T-helper 1 cell (primary cell): ENCODE measurements at places on chromosomes 5 and 9.

GRCh38 chr5:164651546-164652275, 1146.3 kb downstream of the MAT2B start:
- no peak for DNase-seq

- no peak for DNase-seq
These were observed 159.9 kb downstream of the LURAP1L start for GRCh38 chr9:12934545-12935272.

GRCh38 chr5:133347039-133347438, 265.3 kb downstream of the FSTL4 start:
- no peak for DNase-seq

GRCh38 chr5:73655521-73656160, 29.6 kb downstream of the ARHGEF28 start:
- no peak for DNase-seq

DNA sequence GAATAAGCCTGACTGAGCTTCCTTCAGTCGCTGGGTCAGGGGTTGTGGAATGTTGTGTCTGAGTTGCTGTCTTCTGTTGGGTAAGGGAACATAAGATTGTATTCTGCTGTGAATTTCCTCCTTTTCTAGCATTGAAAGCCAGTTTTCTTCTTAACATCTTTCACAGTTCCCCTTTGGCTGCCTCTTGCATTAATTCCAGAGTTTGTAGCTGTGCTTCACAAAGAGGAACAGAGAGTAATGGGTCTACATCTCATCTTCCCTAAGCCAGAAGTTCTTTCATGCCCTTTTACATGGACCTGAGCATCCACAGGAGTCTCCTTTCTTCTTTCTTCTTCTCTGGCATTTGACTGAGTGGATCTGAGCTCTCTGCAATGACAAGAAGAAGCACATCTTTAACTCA, 686.8 kb downstream of the KCTD16 start:
- DNase-seq: no peak

GRCh38 chr5:180825768-180826525, 23.3 kb upstream of the MGAT1 start:
- DNase-seq: no peak

- peak; percentile 57 for DNase-seq
These were observed 25.0 kb upstream of the TDRD7 start for GRCh38 chr9:97386733-97387503.

DNA sequence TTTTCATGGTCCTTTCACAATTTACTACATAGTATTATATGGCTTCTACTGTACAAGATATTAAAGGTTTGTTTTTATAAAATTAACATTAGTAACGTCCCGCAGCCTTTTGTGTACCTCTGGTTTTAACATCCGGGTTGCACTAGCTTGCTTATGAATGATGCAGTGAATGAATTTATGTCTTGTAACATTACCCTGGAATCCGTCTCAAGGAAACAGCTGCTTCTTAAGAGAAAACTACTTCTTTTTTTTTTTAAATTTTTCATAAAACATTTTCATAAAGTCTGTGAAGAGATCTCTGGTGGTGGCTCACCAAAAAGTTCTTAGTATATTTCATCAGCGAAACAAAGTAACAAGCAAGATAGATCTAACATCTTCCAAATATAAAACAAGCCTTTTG, 23.6 kb downstream of the MARCHF3 start:
- no peak for DNase-seq

- no peak for DNase-seq
These were observed 473.8 kb upstream of the PTPRD start for GRCh38 chr9:11086561-11086960.

GRCh38 chr9:131727795-131728545, 11.9 kb downstream of the RAPGEF1 start:
- DNase-seq: no peak

DNA sequence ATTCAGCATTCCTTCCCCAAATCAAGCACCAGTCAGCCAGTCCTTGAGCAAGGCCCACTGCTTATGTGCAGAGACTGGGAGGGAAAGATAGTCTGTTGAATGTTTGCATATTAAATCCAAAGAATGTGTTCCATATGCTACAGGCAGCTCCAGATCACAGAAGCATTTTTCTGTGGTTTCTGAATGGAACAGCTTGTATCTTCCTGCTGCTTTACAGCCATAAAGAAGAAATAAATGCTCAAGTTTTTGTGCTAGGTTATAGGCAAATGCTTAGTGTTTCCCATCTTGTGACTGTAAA, 310.3 kb downstream of the TRIM36 start:
- DNase-seq: no peak

DNA sequence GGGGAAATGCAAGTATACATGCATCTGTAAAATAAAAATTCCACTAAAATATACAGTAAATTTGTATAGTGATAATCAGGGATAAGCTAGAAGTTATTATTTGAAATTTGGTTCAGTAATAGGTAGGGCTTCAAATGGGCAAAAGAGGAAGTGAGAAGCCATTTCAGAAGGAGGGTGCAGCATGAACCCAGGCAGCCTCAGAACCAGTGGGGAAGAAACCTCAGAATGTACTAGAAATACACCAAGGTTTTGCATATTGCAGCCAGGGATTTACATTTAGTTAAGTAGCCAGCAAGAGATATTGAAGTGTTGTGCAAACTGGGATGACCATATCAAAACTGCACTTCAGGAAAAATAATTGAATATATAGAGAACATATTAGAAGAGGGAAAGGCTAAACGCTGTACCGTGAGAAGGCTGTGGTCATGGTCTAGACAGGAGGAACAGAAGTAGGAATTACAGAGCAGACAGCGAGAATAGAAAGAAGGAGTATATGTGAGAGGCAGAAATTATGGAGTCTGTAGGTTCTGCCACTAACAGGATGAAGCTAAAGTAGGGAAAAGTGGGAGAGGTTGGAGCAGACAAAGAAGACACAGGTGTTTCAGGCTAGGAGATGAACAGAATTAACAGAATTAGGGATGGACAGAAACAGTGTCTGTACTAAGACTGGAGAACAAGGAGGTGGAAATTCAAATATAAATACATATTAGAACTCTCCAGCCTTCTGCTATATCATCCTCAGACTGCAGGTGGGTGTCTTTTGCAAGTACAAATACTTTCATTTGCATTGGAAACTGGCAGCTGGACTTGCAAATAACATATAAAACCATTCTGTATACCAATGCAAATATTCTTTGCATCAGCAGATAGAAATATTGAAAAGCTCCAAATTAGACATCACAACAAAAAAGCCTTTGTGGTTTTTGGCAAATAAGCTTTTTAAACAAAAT, 335.6 kb downstream of the ZNF608 start:
- no peak for DNase-seq

DNA sequence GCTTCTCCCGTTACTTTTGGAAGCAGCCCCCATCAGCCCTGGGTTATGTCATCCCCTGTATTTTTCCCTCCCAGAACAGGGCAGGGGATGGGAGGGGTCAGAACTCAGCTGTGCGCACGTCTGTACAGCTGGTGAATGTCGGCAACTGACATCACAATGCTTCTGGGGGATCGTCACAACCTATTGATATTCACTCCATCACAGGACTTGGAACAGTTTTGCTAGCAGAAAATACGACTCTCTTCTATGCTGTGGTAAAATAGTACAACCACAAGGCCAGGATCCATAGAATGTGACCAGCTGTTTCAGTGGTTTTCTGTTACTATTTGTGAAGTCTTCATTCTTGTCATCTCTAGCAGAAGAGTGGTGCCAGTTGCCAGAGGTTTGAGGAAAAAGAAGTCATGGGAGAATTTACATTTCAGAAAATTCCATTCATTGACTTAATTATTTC, 77.1 kb upstream of the KLF4 start:
- DNase-seq: no peak

DNA sequence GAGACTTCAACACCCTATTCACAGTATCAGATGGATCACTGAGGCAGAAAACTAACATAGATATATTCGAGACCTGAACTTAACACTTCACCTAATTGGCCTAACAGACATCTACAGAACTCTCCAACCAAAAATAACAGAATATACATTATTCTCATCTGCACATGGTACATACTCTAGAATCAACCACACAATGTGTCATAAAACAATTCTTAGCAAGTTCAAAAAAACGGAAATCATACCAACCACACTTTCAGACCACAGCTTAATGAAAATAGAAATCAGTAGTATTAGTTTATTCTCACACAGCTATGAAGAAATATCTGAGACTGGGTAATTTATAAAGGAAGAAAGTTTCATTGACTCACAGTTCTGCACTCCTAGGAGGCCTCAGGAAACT, 387.9 kb downstream of the DEPDC1B start:
- no peak for DNase-seq

- no peak for DNase-seq
These were observed 13.7 kb downstream of the DAB2 start for GRCh38 chr5:39411061-39411460.

DNA sequence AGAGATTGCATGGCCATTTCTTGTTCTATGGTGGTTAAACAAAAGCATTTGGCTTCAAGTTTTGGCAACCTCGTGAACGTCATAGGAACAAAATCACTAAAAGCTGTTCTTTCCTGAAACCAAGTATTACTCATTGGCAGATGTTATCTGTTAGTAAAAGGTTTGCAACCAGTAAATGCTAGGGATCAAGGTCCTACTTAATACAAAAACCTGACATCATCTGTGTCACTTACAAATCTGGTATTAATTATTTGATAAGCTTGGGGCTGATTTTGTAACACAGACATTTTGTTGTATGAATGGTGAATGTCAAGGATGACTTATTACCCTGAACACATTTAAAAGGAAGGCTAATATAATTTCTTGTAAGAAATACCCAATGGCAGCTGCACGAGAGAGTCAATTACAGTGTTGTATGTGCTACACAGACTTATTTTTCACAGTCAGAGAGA, 486.4 kb upstream of the ZNF608 start:
- no peak for DNase-seq

- DNase-seq: no peak
These were observed 448 bp upstream of the GPRIN1 start for GRCh38 chr5:176610435-176610773.

GRCh38 chr5:150243590-150243989, 46.0 kb downstream of the CAMK2A start:
- no peak for DNase-seq

DNA sequence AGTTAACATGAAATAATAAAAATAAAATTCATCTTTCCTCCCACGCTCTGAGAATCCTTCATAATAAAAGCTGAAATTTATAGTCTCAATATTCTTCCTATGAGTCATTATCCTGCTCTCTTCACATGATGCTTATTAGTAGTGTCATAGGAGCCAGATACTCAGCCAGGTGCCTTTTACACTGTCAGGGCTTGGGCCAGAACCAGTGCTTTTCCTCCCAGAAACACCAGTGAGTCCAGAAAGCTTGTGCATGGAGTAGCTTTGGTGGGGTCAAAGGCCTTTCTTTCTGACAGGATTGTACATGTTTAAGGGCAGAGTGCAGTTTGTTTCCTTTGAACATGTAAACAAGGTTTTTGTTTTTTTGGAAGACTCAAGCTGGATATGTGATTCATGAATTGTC, 6.8 kb downstream of the LSM11 start:
- DNase-seq: no peak

GRCh38 chr9:93295031-93295430, 111.1 kb downstream of the WNK2 start:
- DNase-seq: no peak

DNA sequence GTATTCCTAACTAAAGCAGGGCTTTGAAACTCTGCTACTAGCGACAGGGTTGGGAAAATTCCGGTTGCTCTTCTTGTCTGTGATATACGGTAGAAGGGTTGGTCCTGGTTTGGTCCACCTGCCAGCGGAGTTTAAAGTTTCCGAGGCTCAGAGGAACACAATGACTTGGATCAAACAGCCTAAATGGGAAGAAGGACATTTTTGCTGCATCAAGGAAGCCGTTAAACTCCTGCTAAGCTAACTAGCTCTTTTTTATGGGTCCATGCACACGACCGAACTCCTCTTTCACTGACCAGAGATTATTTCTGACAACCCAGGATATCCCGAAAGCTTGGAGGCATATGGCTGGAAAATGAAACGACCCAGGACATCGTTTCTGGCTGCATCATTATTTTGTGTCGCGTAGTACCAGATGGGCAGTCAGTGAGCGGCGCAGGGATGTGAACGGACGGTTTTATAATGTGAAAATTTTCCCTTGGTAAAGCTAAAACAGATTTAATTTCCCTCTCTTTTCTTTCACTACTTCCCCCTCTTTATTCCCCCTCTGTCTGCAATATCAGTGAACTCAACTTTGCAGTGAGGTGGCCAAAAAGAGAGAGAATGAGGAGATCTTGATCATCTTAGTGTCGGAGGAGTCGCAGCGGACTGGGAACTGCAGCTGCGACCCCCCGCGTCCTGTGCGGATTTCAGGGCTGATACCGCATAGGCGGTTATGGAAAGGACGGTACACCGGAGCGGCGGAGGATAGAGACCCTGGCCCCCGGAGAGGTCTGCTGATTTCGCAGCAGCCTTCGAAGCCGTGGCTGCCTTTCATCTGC, at the start of gene LURAP1L:
TSS of gene LURAP1L (plus strand) at position 160 of the 818 bp plus-strand sequence. CDS start 696 bp downstream, outside the sequence.
- DNase-seq: no peak

- peak; percentile 77 for DNase-seq
These were observed 16.8 kb upstream of the NSD1 start for GRCh38 chr5:177116631-177117373.

DNA sequence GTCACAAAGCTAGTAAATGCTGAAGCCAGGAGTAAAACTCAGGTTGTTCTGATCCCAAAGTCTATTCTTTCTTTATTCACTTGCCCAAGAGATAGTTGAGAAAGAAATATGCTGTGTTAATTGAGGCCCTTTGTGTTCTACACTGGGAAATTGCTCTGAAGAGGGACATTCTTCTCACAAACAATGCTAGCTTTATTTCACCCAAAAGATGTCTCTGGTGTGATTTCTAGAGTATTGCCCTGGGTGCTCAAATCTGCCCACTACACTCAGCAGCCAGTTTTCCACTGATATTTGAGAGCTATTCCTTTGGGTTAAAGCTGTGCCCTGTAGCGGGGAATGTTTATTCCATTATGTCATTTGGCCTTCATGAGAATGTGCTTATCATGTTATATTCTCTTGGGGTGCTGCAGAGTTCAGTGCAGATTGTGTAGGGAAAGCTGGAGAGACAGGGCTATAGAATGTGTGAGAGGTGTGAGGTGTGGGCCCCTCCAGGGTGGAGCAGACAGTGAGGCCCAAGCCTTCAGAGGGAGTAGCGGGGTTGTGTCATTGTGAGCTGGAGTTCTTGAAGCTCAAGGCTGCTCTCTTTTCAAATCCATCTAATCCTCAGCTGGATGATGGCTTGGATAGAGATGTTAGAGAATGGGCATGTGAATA, 21.0 kb upstream of the C5orf63 start:
- no peak for DNase-seq

DNA sequence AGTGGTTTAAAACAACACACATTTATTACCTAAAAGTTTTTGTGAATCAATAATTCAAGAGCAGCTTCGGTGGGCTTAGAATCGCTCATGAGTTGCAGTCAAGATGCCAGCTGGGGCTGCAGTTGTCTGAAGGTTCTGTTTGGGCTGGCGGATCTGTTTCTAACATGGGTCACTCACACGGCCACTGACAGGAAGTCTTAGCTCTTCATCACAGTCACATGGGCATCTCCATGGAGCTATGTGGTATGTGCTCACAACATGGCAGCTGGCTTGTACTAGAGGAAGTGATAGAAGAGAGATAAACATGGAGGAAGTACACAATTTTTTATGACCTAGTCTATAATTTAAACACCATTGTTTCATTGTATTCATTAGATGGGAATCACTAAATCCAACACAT, 11.2 kb downstream of the KLHL9 start:
- no peak for DNase-seq

GRCh38 chr5:160229190-160229742, at the start of gene FABP6:
TSS of gene FABP6 (plus strand) at chr5:160229506. CDS start at chr5:160229558, 52 bp downstream.
- no peak for DNase-seq
